NCI-H226 (cell line): ENCODE measurements at places on chromosomes 12 and 14.

DNA sequence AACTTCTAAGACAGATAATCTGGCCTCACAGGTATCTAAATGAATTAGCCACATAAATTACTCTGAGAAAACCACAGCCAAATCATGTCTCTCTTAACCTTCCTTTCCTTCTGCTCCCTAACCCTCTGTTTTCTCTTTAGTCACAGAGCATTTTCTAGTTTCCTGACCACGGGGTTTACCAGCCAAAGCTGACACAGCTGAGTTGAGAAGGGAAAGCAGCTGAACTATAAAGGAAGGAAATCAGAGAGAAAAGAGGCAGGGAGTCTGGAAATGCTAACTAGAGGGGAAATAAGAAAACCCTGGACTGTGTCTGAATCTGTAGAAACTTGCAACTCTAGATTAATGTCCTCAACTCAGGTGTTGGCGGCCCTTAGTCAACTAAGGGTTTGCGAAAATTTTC lies 24.4 kb downstream of the ANKS1B start:
- DNase-seq, result no peak

GRCh38 chr14:94021416-94022157 lies 4.6 kb upstream of the OTUB2 start:
- DNase-seq, result no peak

GRCh38 chr14:100109594-100109955 lies 44.4 kb downstream of the EVL start:
- no peak for DNase-seq

GRCh38 chr12:92516277-92516600 lies 186.6 kb upstream of the PLEKHG7 start:
- peak; percentile 63 for DNase-seq

DNA sequence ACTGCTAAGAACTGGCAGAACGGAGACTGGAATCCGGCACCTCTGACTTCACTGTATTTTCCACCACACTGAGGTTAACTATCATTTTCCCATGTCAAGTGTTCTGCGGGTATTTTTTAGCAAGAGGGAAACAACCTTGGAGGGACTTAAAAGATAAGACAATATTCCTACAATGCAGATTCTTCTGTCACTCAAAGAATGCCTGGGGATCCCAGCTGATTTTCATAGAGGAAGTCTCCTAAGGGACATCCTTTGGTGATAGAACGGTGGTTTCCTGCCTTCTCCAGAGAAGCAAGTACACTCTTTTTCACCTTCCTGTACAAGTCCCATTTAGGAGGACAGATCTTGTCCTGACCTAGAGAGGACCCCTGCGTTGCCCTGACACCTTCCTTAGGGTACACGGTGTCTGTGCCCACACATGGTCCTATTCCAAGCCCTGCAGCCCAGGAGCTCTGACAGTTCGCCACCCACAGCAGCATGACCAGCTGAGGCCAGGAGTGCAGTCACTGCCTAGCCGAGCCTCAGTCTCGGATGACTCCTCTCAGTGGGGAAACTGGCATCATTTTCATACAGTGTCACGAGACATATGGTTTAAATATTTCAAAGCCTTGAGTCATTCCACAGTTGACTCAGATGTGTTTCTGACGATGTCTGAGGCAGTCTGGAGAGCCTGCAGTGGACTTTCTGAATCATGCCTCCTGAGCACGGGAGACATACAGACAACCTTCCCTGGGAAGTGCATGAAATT lies 181.3 kb upstream of the FKBP4 start:
- DNase-seq, result peak; percentile 92

GRCh38 chr12:116233669-116234068 lies 43.8 kb downstream of the MED13L start:
- no peak for DNase-seq

DNA sequence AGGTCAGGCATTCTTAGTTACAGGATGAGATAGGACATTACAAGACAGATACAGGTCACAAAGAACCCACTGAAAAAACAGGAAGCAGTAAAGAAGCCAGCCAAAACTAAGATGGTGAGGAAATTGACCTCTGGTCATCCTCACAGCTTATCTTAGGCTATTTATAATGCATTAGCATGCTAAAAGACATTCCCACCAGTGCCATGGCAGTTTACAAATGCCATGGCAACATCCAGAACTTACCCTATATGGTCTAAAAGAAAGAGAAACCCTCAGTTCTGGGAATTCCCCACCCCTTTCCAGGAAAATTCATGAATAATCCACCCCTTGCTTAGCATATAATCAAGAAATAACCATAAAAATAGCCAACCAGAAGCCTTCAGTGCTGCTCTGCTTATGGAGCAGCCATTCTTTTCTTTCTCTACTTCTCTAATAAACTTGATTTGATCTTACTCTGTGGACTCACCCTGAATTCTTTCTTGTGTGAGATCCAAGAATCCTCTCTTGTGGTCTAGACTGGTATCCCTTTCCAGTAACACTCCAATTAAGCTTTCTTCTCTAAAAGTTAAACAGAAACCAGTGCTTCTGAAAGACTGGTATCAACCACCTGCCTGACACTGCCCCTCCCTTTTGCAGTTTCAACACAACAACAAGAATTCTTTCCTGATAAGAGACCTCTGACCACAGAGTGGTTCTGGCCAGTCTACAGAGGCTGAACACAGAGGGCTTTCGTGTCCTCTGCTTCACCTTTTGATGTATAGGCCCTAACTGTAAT lies 86.9 kb downstream of the BCAT1 start:
- DNase-seq, result peak; percentile 95

DNA sequence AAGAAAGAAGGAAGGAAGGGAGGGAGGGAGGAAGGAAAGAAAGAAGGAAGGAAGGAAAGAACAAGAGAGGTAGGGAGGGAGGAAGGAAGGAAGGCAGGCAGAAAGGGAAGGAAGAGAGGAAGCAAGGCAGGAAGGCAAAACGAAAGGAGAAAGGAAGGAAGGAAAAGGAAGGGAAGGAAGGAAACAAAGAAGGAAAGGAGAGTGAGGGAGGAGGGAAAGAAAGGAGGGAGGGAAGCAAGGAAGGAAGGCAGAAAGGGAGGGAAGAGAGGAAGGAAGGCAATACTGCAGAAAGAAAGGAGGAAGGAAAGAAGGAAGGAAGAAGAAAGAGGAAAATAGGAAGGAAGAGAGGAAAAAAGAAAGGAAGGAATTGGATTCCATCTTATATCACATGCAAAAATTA lies 1303.1 kb upstream of the TMEM132C start:
- DNase-seq, result no peak

DNA sequence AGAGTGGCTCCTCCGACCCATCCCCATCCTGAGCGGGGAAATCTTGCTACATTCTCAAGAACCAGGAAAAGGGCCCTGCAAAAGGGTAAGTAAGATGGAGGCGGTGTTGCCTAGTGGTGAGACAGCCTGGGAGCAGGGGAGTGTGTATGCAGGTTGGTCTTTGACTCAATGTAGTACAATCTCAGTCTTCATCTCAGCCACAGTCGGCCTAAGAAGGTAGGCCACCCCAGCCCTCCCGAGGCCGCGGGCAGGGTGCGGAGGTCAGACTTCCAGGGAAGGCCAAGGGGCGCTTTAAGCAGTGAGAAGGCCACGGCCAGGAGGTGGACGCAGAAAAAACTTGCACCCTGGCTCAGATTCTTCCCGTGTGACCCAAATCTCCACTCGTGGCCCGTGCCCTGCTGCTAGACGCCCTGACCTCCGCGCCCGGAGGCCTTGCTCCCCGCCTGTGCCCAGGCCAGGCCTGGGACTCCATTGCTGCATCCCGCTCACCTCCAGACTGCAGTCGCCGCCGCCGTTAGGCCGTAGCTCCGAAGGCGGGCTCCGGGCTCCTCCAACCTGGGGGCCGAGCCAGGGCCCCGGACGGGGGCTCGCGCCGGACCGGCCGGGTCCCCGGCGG lies 435 bp downstream of the FOXM1 start:
- DNase-seq, result no peak

DNA sequence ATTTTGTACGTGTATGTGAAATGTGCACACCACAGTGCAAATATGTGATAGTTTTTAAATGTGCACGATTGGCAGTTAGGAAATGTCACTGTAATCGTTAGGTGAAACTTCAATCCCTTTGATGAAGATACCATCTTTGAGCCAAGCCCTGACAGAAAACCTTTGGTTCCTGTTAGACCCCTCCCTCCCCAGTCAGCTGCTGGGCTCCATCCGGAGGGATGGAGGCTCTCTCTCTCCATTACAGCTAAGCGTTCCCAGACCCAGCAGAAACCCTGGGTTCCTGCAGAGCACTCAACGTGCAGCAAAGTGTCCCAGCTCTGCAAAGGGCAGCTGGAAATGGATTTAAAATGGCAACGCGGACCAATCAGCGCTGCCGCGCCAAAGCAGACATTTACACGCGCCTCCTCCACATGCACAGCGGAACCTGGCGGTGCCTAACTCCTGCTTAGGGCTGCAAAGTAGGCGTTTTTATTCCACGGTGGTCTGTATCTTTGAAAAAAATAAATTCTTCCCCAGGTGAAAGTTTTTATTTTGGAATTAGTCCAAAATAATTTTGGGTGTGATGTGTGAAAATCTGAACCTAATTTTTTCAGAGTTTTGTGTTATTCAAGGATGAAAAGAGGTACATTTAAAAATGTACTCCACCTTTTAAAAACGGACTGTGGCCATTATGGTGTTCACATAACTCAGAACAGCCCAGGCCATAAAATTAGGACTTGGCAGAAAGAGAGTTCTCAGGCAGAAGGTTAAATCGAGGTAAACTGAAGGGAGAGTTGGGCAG lies 1.4 kb upstream of the HMGA2 start:
- DNase-seq, result peak; percentile 20

DNA sequence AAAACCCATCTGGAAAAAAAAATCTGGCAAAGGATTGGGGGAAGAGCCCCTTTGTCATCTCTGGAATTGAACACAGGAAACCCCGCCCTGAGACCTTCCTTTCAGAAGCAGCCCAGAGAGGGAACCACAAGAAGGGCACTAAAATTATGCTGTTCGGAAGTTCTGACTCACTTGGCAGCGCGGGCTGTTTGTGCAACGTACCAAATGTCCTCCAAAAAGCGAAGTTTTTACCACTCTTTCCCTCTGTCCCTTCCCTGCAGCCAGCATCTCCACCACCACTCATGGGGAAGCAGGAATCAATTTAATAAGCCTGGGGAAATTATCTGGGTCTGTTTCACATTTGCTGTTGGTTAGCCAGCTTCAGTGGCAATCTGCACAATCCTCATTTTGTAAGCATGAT lies 3.2 kb upstream of the SYNE3 start:
- DNase-seq, result peak; percentile 64

DNA sequence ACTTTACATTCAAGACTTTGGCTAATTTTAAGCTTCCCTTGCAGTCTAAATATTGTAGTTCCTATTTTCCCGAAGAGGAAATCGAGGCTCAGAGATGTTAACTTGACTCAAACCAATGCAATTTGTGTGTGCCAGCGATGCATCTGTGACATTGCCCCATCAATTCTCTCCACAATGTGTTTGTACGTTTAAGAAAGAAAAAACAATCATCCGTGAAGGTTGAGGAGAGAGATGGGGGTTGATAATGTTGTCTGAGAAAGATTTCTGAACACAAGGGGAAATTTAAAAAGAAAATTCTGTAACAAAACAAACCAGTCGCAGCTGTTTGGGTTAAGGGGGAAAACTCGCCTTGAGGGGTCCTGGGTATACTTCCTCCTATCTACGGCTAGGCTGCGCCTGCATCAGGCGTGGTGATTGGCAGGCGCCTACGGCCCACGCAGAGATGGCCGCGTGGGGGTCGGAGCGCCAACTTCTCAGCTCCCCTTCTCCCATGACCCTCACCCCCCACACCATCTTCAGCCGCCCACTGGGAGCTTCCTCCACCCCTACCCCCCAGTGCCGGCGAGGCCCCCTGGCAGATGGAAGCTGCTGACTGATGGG lies 12.3 kb downstream of the SIX1 start:
- DNase-seq, result no peak

DNA sequence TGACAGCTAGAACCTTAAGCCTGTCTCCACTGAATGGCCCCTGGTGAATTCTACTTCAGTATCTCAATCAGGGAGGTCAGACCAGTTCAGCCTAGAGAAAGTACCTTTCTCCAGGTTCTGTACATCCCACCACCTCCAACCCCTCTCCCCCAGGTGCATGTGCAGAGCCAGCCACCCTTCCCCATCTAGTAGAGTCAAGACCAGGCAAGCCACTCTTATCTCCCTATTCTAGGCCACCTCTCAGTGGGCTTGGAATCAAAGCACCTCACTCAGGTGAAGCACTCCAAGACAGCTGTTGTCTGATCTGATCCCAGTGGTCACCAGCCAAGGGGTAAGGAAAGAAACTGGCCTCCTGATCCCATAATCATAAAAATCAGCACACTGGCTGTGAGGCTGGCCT lies 340.9 kb downstream of the BCL11B start:
- DNase-seq, result no peak
